Left renal cortex interstitium (tissue), 4 donors: ENCODE measurements at places on chromosomes 5 and 9.
A peak's percentile ranks its signal among the peaks of the same experiment; 100 is the strongest.

DNA sequence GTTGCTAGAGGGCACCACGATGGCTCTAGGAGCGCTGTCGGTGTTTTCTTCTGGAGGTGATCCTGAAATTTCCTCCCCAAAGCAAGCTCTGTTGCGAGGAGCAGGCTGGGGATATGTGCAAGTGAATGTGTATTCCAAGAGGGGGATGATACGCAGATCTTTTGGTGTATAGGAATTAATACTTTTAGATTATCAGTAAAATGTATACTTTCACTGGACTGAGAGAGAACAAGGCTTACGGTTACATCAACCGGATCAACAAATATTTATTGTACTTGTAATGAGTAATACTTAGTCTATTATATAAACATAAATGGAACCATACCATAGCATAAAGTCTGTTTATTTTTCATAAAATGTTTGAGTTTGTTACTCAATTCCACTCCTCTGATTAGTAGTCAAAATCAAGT, 632 bp upstream of the PRKAA1 start:
- no peak for DNase-seq

DNA sequence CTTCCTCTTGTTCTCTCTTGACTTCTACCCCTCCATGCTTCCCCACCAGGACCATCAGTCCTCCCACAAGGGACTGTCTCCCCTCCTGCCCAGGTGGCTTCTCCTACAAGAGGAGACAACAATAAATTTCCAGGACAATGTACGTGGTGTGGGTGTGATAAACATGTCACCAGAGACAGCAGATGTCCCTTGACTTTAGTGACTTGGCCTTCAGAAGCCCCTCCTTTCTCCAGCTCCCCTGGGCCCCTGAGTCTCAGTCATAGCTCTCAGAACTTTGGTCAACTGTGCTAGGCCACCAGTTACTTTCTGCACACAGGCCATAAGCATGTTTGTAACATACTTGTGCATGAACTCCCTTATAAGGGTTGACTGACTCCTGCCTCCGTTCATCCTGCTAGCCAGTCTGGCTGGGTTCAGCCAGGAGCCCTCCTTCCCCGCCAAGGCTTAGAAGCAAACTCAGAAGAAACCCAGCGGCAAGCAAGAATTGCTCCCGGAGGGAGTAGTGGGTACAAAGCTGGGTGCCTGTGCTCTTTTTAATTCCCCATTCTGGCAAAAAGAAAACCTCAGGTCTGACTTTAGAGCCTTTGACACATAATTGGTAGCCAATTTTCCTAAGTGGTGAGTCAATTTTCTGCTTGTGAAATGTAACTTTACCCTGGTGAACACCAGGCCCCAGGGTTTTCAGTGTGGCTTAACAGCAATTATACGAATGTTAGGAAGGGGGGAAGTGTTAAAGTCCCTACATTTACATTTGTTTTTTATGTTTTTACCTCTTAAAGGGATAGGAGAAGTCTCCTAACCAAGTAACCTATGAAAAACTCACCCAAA, 49.2 kb downstream of the EBF1 start:
- no peak for DNase-seq

DNA sequence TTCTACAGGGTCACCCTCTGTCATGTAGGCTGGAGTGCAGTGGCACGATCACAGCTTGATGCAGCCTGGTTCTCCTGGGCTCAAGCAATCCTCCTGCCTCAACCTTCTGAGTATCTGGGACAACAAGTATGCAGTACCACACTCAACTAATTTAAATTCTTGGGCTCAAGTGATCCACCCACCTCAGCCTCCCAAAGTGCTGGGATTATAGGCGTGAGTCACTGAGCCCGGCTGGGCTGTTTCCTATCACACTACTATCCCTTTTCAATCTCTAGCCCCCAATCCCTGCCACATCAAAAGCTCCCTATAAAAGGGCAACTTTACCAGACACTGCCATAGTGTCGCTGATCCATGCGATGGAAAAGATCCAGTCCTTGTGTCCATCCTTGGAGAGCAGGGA, 20.4 kb downstream of the DCAF12 start:
- DNase-seq = no peak

DNA sequence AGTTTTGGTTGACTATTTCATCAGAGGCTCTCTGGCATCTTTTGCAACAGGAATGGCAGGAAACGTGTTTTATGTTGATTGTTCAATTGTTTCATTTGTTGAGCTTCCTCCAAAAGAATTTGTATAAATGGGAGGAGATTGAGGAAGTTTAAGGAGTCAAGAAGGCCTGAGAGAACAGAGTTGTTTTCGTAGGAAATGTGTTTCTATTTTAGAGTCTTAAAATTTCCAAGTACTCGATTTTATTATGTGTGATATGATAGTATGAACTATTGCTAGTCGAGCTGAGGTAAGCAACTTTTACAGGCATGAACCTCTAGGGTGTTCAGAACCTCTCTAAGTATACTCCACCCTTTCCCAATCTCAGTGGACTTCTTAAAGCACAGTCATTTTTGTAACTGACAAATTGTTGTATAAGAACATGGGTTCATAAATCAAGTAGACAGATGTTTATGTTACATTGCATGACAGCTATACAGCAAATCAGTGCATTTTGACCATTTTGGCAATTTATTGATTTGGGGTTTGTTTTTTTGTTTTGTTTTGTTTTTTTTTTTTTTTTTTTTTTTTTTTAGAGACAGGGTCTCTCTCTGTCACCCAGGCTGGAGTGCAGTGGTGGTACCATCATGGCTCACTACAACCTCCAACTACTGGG, 47.4 kb downstream of the POLK start:
- no peak for DNase-seq

- DNase-seq = peak; percentile 92
Measured at GRCh38 chr9:32526041-32526706, at the start of gene RIGI. TSS of gene RIGI (minus strand) at chr9:32526196. CDS start at chr9:32526166, 30 bp downstream.

GRCh38 chr9:1837453-1838084, 177.6 kb upstream of the SMARCA2 start:
- DNase-seq = peak; percentile 3
